ENCODE measurements at places on chromosomes 12 and 14.

- no peak for DNase-seq
These were observed 95.5 kb upstream of the USP44 start for GRCh38 chr12:95646781-95647190.

DNA sequence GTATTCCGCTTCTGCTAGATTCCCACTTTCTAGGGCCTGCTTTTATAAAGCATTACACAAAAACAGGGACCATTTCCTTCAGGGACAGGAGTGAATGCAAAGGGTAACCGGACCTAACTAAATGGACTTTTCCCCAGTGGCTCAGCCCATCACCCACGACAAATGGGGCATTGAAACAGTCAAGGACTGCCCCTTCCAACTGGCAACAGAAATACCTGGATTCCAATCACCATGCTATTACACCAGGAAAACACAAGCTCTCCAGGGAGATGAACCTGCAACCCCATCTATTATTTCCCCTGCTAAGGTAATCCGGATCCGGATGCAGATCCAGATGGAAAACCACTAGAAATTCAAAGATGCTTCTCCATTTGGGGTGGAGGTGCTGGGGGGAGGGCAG, 1.0 kb downstream of the MPHOSPH9 start:
- DNase-seq: no peak

DNA sequence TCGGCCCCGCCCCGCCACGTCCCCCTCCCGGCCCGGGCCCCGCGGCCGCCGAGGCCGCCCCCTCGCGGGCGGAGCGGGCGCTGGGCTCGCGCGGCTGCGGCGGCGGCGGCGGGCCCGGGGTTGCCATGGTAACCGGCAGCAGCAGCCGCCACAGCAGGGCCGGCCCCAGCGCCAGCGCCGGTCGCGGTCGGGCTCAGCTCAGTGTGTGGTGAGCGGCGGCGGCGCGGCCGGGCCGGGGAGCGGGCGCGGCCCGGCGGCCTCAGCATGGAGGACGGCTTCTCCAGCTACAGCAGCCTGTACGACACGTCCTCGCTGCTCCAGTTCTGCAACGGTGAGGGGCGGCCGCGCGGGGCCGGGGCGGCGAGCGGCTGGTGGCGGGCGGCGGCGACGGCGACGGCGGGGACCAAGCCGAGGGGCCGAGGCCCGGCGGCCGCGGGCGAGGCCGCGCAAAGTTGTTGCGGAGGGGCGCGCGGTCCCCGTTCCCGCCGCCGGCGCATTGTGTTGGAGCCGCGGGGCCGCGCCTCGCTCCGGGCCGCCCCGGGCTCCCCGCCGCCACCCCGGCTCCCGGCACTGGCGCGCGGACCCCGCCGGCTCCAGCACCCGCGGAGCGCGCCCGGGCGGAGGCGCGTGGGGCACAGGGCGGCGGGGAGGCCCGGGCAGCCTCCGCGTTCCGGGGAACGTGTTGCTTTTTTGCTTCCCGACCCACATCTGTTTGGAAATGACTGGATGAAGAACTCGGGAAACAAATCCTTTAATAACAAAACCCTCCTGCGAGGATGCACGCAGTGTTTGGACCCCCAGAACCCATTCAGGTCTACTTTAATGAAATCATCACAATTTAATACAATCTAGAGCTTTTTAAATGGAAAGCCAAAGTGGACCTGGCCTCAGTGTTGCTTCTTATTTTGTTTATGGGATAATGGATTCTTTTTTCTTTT, at the start of gene EML1:
Gene EML1 (plus strand): TSS at position 201 of the 938 bp plus-strand sequence. CDS start 64 bp downstream, at position 265.
- peak; percentile 67 for DNase-seq

GRCh38 chr14:21343035-21343794, 40.6 kb downstream of the SUPT16H start:
- DNase-seq: no peak

DNA sequence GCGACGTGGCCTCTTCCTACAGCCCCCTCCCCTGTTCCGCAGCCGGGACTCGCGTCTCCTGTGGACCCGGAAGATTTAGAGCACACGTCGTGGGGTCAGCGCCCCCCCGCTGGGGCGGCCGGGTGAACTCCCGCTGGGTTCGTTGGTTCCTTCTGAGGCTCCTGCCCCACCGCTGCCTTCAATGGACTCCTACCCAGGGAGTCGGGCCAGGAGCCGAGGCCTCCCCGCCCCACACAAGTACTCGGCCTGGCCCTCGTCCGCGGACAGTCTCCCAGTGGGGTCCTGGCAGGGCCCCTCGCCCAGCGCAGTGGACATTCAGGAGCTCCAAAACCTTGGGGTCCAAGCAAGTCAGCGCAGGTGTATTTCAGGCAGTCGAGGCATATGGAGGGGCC, 1.2 kb downstream of the MMP17 start:
- DNase-seq: no peak

DNA sequence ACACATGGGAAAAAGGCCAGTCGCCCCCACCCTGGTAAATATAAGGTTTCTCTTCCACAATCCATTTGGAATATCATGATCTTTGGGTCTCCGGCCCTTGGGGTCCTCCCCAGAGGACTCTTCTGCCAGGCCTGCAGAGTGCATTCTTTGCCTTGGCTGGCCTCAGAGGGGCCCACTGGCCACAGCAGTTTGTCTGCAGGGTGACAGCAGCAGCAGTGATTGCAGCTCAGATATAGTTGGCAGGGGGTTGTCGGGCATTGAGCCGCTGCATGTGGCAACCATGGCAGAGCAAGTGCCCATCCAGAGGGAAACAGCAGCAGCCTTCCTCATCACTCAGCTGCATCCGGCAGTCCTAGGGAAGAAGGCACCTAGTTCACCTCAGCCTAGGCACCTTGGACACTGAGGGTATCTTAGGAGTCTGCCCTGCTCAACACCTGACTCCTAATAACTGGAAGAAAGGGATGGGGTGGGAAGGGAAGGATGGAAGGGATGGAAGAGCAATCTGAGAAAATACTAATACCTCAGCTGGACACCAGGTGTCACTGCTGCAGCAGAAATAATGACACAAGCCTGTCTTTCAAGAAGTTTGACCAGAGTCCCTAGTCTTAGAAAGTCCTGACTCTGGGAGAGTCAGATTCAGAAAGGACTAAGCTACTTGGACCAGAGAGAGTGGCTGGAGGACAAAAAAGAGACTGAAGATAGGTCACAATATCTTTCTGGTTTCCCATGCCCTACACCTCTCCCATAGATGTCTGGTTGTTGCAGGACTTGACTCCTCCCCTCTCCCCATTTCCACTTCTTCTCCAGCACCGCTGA, 8.9 kb downstream of the AJUBA start:
- DNase-seq: peak; percentile 7

GRCh38 chr12:76874491-76875190, 4.2 kb downstream of the CSRP2 start:
- DNase-seq: no peak

DNA sequence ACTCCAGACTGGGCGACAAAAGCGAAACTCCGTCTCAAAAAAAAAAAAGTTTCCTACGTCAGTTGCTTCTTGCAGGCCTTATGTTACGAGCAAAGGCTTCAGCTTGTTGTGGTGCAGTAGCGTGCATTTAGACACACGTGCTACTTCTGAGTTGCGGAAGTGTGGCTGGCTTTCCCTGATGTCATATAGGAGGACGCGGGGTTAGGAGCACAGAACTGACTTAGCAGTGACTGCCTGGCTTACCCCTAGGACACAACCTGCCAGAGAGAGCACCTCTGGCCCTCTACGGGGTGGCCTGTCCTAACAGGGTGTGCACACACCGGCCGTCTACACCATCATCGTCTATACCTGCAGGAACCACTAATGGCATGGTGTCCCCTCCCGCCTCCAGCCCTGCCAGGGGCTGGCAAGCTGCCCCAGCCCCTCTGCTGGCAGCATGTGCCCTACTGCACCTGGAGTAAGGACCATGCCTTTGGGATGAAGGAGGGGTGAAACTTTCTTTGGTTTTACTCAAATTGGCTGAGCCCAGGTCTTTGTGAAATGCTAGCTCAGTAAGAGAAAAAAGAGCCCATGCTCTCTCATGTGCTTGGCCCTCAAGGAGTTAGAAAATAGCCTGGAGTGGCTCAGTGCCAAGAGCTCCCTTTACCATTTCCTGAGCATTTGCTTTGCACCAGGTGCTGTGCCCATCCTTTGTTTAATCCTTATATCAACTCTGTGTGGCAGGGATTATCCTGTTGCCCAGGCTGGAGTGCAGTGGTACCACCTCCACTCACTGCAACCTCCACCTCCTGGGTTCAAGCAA, 1.7 kb upstream of the GPR68 start:
- DNase-seq: no peak

DNA sequence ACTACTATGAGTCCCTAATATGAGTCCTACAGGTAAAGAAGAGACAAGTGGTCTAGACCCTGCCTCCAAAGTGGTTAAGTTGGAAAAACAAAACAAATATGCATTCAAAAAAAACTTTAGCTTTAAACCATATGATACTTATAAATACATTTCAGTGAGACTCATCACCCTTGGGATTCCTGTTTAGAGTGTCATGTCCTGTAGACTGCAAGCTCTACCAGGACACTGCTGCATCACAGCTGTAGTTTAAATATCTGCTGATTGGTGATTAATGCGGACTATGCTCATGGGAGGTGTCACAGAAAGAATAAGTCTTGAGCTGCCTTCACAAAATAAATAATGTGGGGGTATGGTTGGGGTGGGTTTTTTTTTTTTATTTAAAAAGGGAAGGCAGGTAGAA, 8.8 kb upstream of the LGR5 start:
- DNase-seq: no peak

DNA sequence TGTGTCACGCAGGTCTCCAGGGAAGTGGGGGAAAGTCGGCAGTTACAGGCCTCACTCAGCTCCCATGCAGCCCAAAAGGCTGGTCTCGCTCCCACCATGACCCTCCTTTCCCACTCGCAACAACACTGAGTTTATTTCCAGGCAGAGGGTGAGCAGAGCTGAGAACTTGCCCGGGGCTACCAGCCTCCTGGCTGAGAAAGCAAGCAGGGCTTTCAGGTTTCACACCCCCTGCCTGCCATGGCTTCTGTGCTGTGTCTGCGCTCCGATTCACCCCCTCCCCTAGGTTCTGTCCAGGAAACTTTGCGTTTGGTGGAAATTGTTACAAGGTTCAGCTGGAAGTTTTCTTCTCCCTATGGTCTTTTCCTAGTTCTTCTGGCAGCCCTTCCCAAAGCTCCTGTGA, 17.1 kb downstream of the OR10G2 start:
- DNase-seq: no peak

DNA sequence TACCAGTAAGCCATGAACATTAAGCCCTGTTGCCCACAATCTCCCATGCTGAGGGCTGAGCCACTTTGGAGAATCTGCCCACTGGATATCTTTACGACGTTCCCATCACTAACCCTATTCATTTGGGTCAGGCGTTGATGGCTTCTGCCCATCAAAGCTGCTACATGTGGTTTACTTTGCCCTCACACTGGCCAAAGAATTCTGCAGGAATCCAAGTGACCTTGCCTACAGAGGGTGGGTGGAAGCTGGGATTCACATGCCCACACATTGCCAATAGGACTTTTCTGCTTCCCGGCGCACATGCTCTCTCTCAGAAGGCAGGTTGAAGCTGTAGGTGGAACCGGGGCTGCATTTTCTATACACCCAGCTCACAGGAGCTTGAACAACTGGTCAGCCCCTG, 28.3 kb downstream of the OAS2 start:
- DNase-seq: no peak

DNA sequence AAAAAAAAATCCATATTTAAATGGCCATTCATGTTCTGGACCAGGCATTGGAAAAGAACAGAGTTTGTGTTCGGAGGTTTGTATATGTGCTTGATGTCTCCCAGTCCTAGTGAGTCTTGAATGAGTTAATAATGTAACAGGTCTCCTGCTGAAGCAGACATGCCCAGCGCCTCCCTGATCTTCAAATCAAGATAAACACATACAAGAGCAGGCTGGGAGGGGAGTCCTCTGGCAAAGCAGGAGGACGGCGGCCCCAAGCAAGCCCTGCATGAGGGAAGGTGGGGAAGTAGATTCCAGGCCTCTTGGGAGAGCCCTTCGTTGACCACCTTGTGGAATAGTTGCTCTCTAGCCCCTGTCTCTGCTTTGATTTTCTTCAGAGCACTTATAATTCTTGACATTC, 156.3 kb downstream of the ZFP36L1 start:
- no peak for DNase-seq

DNA sequence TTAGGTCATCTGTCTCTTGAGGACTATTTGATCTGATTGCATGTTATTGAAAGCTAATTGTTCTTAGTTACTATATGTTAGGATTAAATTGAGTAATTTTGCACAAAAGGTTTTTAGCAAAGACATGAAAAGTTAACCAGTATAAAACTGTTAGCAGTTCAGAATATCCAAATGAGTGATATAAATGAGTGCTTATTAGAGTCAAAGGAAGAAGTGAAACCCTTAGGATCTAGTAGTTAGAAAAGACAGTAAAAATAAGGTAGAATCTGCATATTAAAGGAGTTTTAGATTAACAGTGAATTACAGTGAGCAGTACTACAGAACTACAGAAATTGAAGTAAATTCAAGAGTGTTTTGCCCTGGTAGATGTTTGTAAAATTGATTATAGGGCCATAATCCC, 12.4 kb downstream of the RAP1B start:
- DNase-seq: no peak

GRCh38 chr14:30214461-30215090, 286.9 kb upstream of the PRKD1 start:
- no peak for DNase-seq

- DNase-seq: no peak
These were observed 367.8 kb upstream of the CLEC14A start for GRCh38 chr14:38623661-38624060.

DNA sequence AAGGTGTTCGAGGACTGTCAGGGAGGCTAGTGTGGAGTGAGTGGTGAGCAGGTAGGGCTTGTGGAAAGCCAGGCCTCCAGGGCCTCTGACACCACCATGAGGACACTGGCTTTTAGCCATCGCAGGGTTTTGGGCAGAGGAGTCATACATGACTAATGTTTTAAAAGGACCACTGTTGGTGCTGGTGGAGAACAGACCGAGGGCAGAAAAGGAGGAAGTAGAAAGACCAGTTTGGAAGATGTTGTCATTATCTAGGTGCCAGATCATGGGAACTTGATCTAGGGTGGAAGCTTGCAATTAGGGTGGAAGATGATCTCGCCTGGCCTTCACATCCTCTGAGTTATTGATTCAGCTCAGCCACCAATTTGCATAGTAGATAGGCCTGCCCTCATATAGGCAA, 144.2 kb downstream of the C12orf75 start:
- DNase-seq: no peak

DNA sequence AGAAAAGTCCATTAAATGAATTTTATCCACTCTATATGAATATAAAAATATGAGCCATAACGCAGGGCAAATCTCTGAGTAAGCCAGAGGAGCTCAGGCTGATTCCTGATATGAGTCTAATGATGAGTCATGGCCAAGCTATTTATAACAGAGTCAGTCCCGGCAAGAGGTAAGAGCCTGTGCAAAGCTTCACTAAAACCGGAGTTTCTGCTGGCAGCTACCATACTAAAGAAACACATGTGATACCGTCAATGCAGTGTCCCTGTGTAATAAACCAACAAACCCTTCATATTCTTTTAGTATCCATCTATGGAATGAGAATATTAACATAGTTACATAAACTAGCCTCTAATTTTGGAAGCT, 319.4 kb downstream of the KCNC2 start:
- DNase-seq: no peak

- DNase-seq: no peak
These were observed 881.3 kb upstream of the ATXN7L3B start for GRCh38 chr12:73656375-73656774.

All from stimulated activated CD4-positive, alpha-beta T cell treated with anti-CD3 and anti-CD28 coated beads, Interleukin-15, amount 100 ng/mL, for 1 hour (primary cell).